ENCODE measurements at places on chromosomes 13 and 19.

DNA sequence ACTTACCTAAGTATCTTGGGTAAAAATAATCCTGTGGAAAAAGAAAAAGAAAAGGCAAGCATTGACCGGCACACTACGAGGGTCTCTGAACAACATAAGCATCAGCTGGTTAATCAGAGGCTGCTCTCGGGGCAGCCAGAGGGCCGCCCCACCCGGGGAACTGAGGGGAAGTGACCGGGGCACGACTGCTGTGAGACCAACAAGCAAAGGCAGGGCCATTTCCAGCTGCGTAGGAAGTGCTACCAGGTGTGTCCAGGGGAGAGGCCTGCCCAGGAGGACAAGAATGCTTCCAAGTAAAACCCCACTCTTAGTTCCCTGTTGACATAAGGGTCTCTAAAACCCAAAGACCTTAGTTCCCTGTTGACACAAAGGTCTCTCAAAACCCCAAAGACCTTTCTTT lies 15.9 kb downstream of the GAS6 start:
- no peak for DNase-seq

DNA sequence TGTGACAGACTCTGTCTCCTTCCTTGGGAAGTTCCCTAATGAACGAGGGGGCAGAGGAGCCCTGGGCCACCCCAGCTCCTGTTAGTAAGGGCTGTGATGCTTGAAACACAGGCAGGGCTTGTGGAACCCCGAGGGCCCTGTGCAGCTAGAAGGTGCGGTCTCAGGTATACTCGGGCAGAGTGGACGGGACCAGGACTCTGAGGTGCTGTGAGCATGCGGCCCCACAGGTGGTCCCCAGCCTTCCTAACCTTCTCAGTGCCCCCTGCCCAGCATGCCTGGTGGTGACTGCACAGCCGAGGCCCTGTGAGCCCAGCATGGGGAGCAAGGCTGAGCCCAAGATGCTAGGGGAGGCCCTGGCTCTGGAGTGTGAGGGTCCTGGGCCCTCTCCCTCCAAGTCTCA lies 4.0 kb upstream of the SIGLEC8 start:
- DNase-seq = no peak

DNA sequence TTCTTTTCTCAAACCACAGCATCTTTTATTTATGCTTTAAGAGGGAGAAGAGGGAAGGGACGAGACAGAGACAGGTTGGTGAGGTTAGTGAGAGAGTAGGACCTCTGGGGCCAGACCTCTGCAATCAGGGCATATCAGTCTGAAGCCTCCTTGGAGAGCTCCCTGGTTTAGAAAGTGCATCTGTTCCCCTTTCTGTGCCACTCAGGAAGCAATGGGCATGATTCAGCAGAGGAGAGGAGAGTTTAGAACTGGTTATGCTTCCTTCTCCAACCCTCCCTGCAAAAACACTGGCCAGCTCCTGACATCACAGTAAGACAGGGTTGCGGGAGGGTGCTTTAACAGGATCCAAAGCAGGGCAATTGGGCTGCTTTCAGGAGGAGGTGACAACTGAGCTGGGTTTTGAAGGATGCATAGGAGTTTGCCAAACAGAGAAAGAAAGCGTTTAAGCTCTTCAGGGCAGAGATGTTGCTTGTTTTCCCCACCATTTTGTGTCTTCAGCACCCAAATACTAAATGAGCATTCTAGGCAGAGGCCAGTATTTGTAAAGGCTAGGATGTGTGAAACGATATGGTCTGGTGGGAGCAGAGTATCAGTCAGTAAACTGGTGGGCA lies 33.1 kb downstream of the CERS4 start:
- DNase-seq = no peak

DNA sequence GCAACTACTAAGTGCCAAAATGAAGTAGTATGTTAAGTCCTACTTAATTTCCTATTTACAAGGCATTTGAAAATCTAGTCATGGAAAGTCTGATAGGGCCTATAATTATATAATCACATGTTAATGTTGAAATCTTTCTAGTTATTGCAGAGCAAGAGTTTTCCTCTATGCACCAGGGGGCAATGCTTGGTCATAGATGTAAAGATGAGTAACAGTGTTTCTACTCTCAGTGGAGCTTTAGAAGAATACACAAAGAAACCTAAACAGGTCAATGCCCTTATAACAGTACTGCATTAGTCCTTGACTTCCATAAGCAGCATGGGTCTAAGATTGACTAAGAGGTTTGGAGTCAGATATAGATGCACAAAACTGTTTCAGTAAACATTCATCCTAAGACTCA lies 218.7 kb downstream of the KCTD12 start:
- no peak for DNase-seq

DNA sequence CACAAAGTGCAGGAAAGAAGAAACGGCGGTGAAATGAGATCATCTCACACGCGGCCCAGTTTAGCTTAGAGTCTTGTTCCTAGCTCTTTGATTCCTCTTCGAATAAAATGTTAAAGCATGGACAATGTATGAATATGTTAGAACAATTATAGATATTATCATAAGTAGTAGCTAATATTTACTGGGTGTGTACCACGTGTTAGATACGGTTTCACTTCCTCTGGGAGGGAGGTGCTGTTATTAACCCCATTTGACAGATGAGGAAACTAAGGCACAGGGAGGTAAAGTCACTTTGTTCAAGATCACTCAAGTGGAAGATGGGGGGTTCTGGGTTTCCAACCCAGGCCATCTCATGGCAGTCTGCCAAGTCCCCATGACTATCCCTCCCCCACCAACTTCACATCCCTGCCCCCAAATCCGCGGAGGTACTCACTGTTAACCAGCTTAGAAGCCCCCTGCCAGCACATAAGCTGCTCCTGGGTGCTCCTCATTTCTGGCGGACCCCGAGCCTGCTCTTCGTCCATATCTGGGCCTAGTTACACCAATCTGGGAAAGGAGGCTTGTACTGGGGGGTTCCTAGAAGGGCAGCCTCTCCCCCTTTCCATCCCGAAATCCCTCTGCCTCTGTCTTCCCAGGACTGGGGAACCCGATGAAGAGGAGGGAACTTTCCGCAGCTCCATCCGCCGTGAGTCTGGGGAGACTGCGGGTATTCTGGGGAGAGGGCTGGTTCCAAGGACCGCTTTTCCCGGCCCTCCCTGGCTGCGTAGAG lies 1.0 kb upstream of the FXYD7 start:
- DNase-seq = no peak

GRCh38 chr13:64248371-64249065 lies 2832.9 kb upstream of the PCDH20 start:
- DNase-seq = no peak

- peak; percentile 69 for DNase-seq
These were observed at the start of gene POU2F2 for GRCh38 chr19:42132030-42132628. Gene POU2F2, minus strand, starts transcription at chr19:42132446. Its CDS starts 35 bp downstream, at chr19:42132411.

DNA sequence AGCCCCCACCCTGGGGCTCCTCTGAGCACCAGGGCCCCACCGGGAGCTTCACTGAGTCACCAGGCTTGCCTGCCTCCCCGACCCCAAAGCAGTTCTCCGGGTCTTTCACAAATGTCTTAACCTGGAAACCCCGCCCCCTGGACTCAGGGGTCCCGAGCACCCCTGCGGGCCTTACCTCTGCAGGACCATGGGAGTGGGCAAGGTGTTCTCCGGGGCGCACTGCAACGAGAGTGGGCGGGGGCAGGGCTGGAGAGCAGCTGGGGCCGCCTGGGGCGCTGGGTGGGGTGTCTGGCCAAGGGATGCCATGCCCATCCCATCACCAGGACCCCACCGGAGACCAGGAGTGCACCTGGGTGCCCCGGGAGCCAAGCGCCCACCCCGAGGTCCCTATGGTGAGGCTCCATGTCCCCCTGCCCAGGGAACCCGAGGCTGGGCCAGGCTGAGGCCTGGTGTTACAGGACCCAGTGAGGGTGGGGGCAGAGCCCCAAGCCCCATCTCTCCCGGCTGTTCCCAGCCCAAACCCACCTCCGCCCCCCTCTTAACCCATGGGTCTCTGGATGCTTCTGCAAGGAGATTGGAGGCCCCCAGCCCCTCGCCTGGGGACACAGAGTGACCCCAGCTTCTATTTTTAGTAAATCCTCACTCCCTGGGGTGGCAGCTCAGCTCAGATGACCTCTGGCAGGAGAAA lies 10.9 kb downstream of the MKNK2 start:
- no peak for DNase-seq

DNA sequence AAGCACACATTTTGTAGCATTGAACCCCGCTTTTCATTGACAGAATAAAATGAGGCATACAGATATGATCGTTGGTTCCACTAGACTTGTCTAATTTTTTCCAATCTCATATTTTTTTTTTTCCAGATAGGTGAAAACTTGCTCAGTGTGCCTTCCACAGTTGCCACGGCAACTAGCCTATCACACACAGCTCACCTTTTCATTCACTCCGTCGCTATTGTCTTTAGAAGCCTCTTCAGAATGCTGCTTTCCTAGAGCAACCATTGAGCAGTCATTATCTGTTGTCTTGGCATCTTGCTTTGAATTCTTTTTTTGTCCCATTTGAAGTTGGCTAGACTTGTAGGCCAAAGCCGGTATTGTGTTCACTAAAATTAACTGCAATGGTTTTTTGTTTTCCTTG lies 37.7 kb upstream of the ESD start:
- no peak for DNase-seq

DNA sequence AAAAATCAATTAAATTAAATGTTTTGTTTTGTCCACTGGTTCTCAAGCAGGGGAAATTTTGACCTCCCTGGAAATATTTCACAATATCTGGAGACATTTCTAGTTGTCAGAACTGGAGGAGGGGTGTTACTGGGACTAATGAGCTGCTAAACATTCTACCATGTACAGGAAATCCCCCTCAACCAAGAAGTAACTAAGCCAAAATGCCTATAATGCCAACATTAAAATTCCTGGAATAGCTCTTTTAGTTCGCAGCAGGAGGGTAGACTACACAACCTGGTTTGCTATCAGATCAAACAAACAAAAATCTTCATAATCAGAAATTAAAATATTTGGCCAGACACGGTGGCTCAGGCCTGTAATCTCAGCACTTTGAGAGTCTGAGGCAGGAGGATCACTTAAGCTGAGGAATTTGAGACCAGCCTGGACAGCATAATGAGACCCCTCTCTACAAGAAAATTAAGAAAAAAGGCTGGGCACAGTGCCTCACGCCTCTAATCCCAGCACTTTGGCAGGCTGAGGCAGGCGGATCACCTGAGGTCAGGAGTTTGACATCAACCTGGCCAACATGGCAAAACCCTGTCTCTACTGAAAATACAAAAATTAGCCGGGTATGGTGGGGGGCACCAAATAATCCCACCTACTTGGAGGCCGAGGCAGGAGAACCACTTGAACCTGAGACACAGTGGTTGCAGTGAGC lies 13.7 kb upstream of the SMARCA4 start:
- no peak for DNase-seq

DNA sequence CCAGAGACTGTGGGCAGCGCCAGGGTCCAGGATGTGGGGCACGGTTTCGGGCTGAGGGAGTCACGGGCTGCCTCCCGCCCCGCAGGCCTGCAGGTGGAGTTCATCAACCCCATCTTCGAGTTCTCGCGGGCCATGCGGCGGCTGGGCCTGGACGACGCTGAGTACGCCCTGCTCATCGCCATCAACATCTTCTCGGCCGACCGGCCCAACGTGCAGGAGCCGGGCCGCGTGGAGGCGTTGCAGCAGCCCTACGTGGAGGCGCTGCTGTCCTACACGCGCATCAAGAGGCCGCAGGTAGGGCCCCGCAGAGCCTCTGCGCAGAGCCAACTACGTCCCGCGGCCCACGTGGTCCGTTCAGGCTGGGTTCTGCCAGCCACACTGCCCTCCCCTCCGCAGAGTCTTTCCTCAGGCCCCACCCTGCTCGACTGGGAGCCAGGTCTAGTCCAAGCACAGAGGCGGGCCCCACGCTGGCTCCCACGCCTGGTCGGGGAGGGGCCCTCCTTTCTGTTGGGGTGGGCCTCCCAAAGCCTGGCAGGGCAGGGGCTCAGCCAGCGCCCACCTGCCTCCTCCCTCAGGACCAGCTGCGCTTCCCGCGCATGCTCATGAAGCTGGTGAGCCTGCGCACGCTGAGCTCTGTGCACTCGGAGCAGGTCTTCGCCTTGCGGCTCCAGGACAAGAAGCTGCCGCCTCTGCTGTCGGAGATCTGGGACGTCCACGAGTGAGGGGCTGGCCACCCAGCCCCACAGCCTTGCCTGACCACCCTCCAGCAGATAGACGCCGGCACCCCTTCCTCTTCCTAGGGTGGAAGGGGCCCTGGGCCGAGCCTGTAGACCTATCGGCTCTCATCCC lies 2.0 kb upstream of the POLD1 start:
- no peak for DNase-seq

DNA sequence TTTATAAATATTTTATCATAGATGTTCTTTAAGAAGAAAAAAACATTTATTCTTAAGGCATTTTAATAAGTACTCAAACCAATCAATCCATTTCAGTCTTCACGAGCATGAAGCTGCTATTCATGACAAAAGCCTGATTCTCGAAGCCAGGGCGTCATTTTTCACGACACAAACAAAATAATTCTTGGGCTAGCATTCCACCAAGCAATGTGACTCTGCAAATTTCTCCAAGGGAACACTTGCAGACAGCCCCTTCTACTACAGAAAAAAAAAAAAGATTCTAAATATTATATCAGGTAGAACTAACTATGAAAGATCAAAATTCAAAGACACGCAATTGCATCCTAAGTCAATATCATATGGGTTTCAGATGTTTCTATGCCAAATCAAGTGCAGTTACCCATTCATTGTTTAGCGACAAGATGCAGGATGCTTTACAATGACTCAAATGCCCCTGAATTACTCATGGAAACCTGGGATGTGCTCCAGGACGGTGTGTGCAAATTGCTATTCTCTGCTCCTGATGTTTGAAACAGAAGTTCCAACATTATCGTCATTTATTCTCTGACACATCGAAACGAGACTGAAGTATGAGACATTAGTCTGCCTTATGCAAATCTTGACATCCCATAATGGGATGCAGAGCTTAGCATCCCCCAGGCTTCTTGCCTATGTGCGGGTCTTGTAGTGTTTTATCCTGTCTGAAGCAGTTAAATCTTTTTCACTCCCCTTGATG lies 517.7 kb downstream of the MYO16 start:
- DNase-seq = no peak

GRCh38 chr13:111488486-111489132 lies 168.2 kb downstream of the TEX29 start:
- DNase-seq = no peak

DNA sequence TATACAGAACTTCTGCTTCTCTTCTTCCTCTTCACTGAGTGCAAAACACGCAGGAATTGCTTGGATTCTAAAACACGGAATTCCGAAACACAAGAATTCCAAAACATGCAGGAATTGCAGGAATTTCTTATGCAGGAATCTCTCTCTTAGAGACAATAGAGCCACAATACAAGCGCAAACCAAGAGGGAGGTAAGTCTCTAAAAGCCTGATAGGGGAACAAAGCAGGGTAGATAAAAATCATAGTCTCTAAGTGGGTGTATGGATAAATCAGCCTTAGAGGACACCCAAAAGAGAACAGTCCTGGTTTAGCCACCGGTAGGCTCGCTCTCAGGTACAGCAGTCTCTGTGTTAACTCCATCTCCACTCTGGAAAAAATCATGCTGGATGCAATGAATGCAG lies 112.9 kb downstream of the LHFPL6 start:
- DNase-seq = no peak

- DNase-seq = no peak
These were observed 159.0 kb downstream of the RFC3 start for GRCh38 chr13:33976965-33977364.

Measured in stimulated activated effector memory CD8-positive, alpha-beta T cell treated with anti-CD3 and anti-CD28 coated beads, Interleukin-12 subunit alpha, Interleukin-12 subunit beta, amount 100 ng/mL, for 72 hours (primary cell).